ENCODE measurements at places on chromosomes 3 and 15.

DNA sequence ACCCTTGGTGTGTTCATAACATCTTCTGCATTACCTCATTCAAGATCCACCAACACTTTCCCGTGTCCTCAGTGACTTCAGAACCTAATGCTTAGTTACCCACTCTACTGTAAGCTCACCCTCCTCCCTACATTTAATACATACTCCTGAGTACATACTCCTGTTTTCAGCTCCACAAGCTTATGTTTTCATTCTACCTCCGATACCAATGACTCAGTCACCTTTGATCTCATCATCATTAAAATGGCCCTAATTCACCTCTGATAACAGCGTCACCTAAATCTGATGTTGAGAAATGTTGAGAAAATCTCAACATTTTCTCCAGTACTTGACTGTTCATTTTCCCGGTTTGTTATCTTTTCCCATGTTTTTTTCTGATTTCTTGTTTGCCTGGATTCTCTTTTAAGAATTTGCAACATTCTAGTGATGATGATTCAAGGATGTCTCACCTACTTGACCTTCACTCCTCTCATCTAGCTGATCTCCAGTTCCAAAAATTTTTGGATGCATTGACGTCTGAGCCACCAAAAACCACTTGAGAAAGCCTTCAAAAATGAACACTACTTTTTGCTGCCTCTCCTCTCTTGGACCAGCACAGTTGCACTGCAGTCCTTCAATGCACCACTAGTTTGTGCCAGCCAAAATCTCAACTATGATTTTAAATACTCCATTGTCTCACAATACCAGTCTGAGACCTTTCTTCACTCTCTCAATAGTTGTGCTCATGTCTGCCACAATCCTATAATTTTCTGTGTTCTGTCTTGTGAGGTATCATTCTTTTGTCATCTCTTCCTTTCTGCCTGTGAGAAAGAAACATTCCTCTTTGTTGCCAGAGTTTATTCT is 220.7 kb upstream of the SEMA6D start:
- DNase-seq, result no peak

DNA sequence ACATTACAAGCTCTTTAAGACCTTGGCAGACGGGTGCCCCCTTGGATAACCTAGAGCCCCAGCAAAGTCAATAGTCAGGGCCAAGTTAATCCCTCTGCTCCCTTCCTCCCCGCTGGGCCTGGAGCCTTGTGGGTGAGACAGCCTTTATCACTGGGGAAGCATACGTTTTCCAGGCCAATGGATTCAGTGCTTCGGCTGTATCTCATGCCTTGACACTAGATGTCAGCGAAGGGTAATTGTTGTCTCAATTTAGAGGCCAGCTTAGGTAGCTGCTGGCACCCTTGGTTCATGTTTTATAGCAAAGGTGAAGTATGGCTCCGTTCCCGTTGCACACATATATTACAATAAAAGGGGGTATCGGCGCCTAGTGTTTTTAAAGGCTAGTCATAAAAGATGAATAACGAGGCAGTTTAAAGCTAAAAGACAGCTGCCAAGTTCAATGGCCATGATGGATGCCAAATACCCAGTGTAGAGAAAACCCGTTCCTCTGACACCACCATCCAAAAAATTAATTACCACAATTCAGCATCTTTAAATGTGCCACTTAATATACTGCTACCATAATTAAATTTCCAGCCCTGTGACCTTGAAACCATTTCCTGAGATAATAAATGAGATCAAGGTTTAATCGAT is 52.3 kb upstream of the BNIP2 start:
- DNase-seq, result no peak

GRCh38 chr3:141360888-141361598 is 7.3 kb upstream of the ZBTB38 start:
- no peak for DNase-seq

DNA sequence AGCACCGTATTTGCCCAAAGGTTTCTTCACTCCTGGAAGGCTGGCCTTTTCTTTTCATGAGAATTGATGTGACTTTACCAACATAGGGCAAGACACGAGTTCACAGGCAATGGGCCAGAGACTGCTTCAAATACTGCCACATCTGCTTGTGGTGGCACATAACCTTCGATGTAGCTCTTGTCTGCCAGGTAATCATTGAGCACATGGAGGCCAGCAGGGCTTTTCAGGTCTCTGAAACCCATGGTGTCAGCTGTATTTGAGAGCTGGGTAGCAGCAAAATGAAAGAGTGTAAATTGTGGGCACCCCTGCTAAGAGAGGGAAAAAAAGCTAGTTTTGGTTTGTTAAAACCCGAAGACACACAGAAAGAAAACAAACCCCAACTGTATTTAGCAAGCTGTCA is 200.7 kb downstream of the NAALADL2 start:
- DNase-seq, result no peak

- no peak for DNase-seq
These were observed 118.1 kb downstream of the ASB7 start for GRCh38 chr15:100720406-100720967.

GRCh38 chr3:71149959-71150954 is 433.3 kb downstream of the FOXP1 start:
- no peak for DNase-seq

- DNase-seq, result no peak
These were observed 156.2 kb downstream of the ZMAT3 start for GRCh38 chr3:178915365-178915764.
